ENCODE measurements at places on chromosomes 7 and 10.

DNA sequence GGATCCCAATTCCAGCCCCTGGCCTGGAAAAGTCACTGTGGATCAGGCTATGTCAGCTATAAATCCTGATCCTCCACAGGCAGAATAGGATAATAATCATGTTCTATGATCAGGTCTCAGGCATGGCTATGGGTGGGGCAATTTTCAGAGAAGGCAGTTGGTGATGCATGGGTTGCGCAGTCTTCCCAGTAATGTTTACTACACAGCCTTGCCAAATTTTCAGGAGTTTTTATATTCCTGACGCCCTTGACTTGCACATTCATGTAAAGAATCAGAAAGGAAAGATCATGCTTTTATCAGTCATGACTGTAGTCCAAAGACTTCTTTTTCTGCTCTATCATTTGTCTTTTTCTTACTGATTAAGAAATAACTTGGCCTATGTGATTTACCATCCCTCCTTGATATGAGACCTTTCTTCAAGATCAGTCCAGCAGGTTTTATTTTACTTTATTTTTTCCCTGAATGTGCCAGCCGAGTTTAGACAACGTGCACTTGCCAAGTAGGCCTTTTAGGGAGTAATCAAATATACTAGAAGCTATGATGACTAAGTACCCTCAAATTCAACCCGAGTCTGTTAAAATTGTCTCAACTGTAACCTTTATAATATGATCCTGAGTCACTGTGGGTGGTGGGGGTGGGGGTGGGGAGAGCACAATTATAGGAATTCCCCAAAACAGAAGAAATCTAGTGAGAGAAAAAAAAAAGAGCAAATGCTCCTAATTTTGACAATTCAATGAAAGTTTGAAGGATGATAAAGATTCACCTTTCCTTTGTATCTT is 31.9 kb downstream of the ARL4A start:
- peak; percentile 40 for ATAC-seq

- ATAC-seq, result peak; percentile 39
These were observed 65.0 kb upstream of the ADGRA1 start for GRCh38 chr10:133022776-133023100.

GRCh38 chr10:79101560-79102497 is 33.1 kb downstream of the ZMIZ1 start:
- peak; percentile 85 for ATAC-seq

DNA sequence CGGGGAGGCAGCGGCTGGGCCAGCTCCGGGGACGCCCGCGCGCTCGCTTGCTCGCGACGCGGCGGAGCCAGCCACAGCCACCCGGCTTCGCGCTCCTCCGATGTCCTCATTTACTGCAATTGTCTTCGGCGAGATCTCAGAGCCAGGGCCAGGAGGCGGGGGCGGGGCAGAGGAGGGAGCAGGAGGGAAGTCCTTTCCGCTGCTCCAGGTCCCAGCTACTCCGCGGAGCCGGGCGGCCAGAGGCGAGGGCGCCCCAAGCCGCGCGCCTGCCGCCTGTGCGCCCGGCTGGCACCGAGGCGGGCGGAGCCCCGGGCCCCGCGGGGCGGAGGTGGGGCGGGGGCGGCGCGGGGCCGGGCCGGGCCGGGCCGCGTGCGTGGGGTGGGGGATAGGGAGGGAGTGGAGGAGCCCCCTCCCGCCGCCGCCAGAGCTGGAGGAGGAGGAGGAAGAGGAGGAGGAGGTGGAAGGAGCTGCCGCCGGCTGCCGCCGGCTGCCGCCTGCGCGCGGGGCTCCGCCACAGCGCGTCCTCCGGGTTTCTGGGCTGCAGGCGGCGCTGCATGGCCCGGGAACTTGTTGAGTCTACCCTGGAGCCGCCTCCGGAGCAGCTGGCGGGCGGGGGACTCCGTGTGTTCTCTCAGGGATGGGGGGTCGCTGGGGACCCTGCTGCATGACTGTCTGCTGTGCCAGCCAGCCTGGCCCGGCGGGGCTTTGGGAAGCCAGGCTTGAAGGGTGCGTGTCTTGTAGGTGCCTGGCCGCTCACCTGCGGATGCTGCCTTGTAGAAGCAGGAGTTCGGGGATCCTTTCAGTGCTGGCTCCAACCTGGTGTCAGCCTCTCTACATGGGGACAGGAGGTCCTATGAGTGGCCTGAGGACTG is at the start of gene INSYN2A:
Gene INSYN2A (minus strand): TSS at position 310 of the 872 bp plus-strand sequence. CDS start 20,196 bp downstream, outside the sequence.
- peak; percentile 59 for ATAC-seq

GRCh38 chr7:36128448-36129047 is 24.5 kb upstream of the EEPD1 start:
- ATAC-seq, result peak; percentile 94

- ATAC-seq, result no peak
These were observed 283.0 kb downstream of the HDAC9 start for GRCh38 chr7:18778594-18778993.

- no peak for ATAC-seq
These were observed 12.8 kb upstream of the DNAAF5 start for GRCh38 chr7:713488-714230.

DNA sequence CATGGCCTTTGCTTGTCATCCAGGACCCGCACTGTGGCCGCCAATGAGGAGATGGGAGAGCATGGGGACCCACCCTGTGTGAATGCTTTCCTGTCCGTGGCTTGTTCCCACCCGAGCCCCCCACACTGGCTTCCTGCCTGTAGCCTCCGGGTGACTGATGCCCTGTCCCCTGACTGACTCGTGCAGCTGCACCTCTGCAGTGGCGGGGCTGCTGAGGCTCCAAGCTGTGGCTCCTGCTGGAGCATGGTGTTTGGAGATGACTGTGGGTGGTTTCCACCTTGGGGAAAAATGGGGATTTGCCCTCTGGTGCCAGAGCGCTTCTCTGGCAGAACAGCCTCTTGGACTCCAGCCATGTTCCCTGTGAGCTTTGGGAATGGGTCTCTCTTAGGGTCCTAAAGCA is 2.1 kb downstream of the CAMK1D start:
- ATAC-seq, result no peak

GRCh38 chr7:70014472-70015177 is 416.4 kb downstream of the AUTS2 start:
- no peak for ATAC-seq

- ATAC-seq, result no peak
These were observed 85.1 kb downstream of the MYOF start for GRCh38 chr10:93397020-93397419.
